ENCODE measurements at places on chromosomes 2 and 18.

- DNase-seq = no peak
Observed at GRCh38 chr18:61388010-61388409, 54.8 kb downstream of the CDH20 start.

GRCh38 chr2:74092275-74092674 lies 55.4 kb downstream of the BOLA3 start:
- DNase-seq = no peak

DNA sequence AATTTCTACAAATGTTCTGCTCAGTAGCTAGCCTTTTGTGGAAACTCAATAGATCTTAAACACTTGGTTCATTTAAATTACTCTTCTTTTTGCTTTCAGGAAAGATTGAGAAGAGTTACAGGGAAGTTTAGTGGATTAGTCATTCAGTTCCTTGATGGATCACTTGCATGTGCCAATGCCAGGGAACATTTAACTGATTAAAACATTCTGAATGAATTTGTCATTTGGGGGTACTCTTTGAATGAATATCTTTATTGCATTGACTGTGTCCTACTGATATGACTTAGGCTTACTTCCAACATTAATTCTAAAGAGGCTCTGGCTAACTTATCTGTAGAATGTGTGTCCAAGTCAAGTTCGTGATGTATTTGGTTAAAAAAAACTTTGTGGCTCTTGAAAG lies 199.8 kb downstream of the PLCL1 start:
- DNase-seq = no peak

DNA sequence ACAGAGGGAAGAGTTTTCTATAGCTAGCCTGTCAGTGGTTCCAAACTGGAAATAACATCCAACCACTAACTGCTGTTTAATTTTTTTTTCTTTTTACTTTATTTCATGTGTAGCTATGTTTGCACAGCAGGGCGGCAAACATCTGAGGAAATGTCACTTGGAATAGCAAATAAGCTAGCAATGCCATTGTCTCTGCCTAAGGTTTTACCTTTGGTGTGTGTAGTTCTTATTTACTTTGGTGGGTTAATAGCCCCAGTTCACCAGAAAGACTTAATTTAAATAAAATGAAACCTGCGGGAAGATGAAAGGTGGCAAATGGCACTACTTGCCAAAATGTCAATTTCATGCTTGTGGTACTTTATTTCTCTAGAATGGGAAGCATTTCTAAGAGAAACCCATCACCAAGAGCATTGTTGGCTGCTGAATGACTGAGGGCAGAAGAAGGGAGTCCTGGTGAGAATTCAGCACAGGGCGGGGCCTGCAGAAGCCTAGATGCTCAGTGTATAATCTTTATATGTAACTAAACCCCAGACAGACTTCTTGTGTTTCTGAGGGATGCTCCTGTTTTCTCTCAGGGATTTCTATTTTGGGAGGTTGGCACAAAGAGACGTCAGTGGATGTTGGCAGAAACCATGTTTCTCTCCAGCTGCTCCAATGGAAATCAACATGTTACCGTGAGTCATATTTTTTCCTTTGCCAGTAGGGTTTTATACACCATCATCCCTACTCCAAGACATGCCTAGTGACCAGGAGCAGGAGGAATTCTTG lies 300.4 kb upstream of the NT5C1B start:
- no peak for DNase-seq

DNA sequence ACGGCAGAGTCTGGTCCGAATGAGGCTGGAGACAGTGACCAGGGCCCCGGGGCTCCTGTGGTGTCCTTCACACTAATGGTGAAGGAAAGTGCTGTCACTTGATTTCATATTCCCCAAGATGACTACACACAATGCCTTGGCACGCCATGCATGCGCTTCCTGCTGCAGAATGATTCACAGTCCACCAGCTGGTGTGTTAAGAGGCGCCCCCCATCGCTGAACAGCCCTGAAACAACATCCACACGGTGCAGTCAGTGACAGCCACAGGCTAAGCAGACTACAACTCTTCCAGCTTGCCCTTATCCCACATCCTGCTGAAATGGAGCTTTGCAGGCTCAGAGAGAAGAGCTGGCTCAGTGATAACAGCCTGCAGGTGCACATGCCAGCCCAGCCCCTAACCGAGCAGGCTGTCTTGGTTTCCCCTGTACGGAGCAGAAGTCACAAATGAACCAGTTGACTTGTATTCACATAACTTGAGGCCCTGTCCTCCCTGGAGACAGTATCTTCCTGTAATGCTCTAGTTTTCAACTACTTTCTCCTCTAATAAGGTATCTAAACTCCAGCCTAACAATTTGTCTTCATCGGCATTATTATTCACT lies 24.3 kb upstream of the CDH20 start:
- DNase-seq = no peak

DNA sequence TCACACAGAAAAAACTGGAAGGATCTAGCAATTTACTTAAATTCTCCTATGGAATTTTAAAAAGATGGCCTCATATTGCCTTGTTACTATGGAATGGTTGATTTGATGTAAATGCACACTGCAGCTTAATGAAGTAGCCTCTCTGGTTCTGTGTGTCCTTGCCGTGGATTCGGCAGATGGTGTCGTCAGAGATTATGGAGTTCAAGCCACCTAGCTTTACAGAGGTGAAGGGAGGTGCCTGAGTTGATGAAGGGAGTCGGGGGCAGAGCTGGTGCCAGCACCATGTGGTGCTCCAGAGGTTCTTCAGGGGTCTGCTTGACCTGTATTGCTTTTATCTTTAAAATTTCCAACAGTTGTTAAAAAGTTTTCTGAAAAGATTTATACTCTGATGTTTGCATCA lies 48.8 kb downstream of the ASAP2 start:
- no peak for DNase-seq

DNA sequence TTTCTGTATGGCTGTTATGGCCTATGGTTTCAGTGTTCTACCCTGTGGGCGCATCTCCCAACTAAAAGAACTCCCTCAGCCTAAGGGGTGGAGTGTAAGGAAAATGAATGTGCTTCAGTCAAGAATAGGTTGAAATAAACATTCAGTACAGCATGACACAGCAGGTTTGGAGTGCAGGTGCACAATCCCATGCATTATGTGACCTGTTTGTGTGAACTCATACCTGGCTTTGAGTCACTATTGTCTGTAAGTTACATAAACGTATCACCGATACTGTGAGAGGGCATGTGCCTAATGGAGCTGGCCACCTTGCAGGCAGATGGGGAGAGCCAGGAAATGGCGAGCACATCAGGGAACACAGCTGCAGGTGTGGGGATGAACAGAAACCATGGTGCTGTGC lies 216.0 kb downstream of the DSEL start:
- DNase-seq = no peak

DNA sequence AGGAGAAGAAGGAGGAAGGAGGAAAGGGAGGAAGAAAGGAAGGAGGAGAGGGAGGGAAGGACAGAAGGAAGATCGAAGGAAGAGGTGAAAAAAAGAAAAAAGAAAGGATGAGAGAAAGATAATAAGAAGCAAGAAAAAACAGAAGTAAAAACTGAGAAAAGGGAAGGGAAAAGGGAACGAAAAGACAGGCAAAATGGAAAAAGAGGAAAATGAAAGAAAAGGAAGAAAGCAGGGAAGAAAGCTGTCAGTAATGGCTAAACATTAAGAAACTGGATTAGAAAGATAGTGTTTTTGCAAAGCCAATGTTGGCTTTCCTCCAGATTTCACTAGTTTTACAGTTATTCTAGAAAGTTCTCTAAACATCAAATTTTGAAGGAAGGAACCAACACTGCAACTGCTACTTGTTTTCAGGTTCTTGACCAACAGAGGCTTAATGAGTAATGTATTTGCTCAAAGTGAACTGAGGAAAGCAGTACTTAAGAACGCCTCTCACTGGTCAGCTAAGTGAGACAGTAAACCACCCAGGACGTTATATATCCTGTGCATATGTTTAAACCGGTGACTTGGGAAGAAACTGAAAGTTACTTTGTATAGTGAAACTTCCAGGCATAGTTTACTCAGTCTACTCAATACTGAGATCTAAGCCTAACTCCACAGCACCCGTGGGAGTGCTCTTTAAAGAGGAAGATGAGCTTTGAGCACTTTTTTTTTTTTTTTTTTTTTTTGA lies 286.2 kb upstream of the TRIB2 start:
- peak; percentile 10 for DNase-seq

- no peak for DNase-seq
Observed at GRCh38 chr2:97703741-97704140, 9.6 kb upstream of the ZAP70 start.

DNA sequence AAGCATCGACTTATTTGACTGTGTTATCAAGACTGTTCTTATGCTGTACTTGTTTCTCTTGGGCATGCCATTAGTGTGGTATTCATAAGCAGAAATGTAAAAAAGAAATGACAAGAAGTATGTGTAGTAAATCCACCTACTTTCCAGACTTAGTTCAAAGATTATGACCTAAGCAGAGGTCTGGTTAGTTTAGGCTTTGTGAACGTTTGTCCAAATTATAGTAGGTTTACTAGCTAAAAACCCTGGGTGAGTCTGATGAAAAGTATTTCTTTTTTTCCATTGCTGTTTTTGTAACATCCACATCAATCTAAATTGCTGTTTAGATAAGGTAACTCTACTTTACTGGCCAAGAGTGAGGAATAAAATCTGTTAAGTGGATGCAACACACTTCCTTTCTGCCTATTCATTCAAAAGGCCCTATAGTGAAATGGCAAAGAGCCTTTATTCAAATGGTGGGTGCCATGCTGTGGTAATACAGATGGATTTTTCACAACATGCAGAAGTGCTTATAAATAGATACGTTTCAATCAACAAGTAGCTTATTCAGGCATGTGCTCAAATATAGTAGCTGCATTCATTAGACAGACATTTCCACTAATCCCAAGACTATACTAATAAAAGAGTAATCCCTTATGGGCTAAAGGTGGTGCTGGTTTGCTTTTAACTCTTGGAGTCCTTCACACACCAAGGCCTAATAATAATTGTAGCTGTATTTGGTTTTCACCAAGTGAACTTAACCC lies 122.5 kb upstream of the LTBP1 start:
- DNase-seq = no peak

DNA sequence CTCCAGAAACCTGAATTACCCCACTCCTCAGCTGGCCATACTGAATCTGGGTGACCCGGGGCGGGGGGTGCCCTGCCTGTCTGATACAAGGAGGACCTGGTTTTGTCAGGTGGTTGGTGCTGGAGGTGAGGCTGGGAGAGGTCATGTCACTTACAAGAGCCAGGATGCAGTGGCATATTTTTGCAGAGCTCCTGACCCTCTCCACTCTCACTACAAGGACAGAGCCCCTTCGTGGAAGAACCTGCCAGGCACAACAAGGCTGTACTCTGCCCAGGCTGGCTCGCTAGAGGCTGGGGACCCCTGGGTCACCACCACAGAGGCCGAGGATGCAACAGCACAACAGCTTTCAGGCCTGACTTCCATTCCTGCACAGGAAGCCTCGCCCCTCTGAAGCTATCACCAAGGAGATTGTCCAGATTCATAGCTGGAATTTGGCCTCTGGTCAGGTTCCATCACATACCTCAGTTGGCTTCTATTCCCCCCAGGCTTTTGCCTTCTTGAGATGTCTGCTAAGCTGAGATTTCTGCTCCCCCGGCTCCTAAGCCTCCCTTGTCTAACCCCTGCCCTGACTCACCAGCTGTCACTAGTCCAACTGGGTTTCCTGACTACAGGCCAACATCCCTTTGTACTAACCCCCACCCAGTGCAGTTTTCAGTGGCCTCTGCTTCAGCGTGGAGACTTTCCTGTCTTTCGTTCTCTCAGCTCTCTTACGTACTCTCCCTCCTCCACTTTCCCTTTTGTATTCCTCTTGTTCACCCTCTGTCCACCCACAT lies 132.5 kb upstream of the EPAS1 start:
- DNase-seq = no peak

DNA sequence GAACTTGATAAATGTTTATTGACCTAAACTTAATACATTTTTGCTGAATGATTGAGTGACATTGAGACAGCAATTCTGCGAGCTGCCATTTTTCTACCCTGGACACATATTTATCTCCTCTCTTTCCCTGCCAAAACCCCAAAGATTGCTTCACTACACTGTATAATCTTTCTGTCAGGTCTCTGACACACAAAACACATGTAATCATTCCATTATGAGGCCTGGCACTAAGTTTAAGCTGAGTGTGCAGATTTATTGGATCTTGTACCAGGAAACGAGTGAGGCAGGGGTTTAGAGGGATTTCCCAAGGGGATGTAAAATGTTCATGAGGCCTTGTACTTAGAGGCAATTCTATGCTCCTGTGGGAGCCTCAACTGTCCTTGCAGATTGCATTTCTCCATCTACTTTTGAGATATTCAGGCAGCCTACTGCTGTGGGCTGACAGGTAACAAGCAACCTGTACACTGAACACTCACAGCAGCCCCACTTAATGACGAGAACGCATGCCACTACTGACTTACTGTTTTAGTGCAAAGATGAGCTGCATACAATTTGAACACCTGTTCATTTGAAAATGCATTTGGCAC lies 13.7 kb upstream of the OSR1 start:
- DNase-seq = no peak

DNA sequence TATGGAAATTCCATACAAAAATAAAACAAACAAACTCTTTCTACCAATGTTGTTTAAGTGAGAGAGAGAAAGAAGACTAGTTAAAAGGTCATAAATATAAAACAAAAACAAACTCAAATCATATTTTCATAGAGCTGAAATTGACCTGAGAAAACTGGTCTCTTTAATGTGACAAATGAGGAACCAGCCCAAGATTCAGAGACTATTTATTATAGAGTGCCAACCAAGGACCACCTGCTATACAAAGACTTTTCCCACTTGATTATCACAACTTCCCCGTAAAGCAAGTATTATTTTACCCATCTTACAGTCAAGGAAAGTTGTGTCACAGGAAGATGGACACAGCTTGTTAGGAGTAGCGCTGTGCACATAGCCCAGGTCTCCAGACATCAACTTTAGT lies 13.3 kb downstream of the ANKRD44 start:
- no peak for DNase-seq

DNA sequence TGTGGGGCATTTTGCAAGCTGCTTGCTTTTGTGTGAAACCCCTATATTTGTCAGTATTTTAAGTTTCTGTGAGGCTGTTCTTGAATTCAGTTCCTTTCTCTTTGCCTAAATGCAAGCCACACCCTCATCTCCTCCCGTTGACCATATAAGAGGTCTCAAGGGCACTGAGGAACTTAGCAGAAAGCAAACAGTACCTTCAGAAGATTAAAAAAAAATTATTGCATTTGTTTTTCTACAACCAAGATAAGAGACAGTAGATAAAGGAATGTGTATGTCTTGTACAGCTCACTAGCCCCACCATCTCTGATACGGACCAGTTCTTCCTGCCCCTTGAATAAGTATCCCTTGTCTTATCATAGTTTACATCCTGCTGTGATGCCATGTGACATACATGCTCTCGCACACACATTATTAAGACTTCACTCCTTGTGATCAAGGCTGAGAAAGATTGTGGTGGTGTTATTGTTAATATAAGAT lies 64.2 kb downstream of the NPAS2 start:
- no peak for DNase-seq
